ENCODE measurements at places on chromosomes 12 and 14. TPM values are rescaled to one million over a fixed set of nuclear protein-coding genes. Genes with fewer than 3 reads are reported as not detected.

Gene KRT71
- total RNA-seq = not detected

Gene GPR84
- not detected for total RNA-seq

Gene SYT10
- not detected for total RNA-seq

Gene VASH1
- total RNA-seq = 7.3 TPM

Gene SP7
- total RNA-seq = not detected

Gene DEPDC4
- 0.35 TPM for total RNA-seq

Gene GCN1
- 42.9 TPM for total RNA-seq

Gene DPF3
- 0.23 TPM for total RNA-seq

Gene PRH1
- 2.6 TPM for total RNA-seq

Gene MDGA2
- not detected for total RNA-seq

Gene TAS2R31
- 0.35 TPM for total RNA-seq

Gene TPH2
- total RNA-seq = not detected

Gene RD3L
- not detected for total RNA-seq

Gene EPYC
- not detected for total RNA-seq

Gene TOMM20L
- total RNA-seq = not detected

Gene MYL2
- not detected for total RNA-seq

Gene NID2
- total RNA-seq = 675 TPM

Gene CYP27B1
- 1.6 TPM for total RNA-seq

Gene CTSG
- not detected for total RNA-seq

Gene PLEK2
- 2.6 TPM for total RNA-seq

Gene POTEM
- total RNA-seq = not detected

Gene GPX2
- not detected for total RNA-seq

Gene PRB3
- total RNA-seq = not detected

Gene MYF6
- not detected for total RNA-seq

Gene FOXM1
- 3.3 TPM for total RNA-seq

Gene SLC17A8
- not detected for total RNA-seq

Gene NKX2-1
- not detected for total RNA-seq

Gene RTL1
- not detected for total RNA-seq

Gene NXPH4
- 14.1 TPM for total RNA-seq

Gene TMTC2
- 2.1 TPM for total RNA-seq

Gene TBX3
- 11.7 TPM for total RNA-seq

Gene SERPINA9
- not detected for total RNA-seq

Gene SLC8A3
- total RNA-seq = not detected
